ENCODE measurements at places on chromosomes 3 and 15.
A peak's percentile ranks its signal among the peaks of the same experiment; 100 is the strongest.

- no peak for DNase-seq
These were observed 149.5 kb downstream of the SV2B start for GRCh38 chr15:91249591-91249990.

DNA sequence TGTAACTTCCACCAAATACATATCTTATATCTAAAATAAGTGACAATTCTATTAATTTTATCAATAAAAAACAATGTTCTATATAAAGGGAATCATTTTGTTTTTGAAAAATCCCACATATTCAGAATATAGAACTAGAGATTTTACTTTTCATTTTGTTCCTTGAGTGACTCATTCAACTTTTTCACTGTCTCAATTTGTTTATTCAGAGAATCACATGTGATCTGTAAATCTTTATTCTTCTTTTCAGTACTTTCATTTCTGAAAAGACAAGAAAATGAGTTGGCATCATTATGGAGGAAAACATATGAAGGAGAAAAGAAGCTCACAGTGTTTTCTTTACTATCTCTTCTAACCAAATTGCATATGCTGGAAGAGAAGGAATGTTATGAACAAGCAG lies 35.0 kb downstream of the CIP2A start:
- no peak for DNase-seq

DNA sequence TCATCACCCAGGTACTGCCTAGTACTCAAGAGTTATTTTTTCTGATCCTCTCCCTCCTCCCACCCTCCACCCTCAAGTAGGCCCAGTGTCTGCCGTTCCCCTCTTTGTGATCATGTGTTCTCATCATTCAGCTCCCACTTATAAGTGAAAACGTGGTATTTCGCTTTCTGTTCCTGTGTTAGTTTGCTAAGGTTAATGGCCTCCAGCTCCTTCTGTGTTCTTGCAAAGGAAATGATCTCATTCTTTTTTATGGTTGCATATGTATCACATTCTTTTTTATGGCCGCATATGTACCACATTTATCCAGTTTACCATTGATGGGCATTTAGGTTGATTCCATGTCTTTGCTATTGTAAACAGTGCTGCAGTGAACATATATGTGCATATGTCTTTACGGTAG lies 8.2 kb upstream of the GANC start:
- no peak for DNase-seq

GRCh38 chr3:67113802-67114407 lies 115.8 kb downstream of the KBTBD8 start:
- DNase-seq = peak; percentile 85

GRCh38 chr3:10780922-10781321 lies 35.1 kb upstream of the SLC6A11 start:
- no peak for DNase-seq

DNA sequence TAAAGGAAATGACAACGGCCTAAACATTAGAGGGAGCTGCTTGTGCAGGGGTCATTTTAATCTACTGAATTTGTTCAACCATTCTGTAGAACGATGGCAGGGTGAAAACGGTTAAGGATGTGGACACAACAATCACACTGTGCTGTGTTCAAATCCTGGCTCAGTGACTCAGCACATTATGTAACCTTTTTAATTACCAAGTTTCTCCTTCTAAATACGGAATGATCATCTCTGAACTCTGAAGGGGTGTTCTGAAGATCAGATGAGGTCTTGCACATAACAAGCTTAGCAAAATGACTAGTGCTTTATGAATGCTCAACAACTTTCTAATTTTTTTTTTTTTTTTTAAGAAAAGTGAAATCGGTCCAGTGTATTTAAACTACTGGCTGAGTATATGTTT lies 592.8 kb downstream of the FOXP1 start:
- peak; percentile 65 for DNase-seq

DNA sequence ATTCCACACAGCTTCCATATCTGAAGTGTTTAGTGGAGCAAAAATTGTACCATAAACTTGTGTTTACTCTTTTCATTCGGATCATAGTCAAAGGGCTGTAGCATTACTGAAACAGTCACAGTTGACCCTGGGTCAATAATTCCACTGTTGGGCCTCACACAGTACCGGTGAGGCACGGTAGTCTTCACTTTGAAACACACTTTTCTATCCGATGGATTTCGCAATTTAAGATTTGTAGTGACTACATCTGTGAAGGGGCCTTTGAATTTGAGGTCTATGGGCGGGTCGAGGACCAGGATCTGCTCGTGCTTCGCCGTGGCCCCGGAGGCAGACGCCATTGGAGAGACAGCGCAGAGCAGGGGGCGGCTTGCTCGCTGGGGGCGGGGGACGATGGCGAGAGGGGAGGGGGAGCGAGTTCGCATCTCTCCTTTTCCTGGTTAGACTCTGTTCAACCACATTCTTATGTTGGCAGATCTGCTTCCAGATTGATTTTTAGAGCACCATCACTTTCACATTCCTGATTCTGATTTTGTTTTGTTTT lies 19.8 kb downstream of the RLBP1 start:
- DNase-seq = no peak

- DNase-seq = peak; percentile 9
These were observed 904 bp upstream of the MCTP2 start for GRCh38 chr15:94230431-94230882.

- peak; percentile 97 for DNase-seq
These were observed 61.4 kb downstream of the UMPS start for GRCh38 chr3:124791639-124792151.

GRCh38 chr15:68402432-68403160 lies 29.4 kb downstream of the ITGA11 start:
- no peak for DNase-seq

DNA sequence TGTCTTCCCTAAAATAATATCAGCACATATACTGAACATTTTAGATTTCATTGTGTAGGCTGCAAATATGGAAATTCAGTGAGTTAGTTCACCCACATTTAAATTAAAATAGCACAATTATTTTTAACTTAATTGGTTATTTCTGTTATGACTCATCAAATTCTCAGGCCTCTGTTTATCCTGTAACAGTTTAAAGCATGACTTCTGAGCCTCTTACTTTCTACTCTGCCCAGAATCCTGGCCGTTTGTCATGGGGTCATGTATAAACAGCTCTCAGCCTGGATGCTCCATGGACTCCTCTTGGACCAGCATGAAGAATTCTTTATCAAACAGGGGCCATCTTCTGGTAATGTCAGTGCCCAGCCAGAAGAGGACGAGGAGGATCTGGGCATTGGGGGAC lies 12.2 kb downstream of the TUBGCP4 start:
- DNase-seq = peak; percentile 6

DNA sequence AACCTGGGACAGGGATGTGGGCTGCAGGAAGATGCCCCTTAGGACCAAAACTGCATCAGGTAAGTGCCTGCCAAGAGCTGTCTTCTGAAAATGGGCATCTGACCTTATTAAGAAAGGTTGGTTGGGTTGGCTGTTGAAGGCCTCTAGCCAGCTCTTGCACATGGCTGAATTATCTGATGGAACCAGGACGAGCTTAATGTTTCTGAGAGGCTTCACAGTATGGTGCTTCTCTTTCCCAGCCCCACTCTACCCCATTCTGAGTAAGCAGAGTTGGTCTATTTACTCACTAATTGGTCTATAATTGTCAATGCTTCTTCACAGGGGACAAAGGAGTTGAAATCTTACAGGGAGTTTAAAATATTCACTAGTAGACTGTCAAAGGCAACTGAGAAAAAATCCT lies 48.4 kb downstream of the DTWD1 start:
- DNase-seq = no peak

GRCh38 chr3:176776622-176777175 lies 420.6 kb downstream of the TBL1XR1 start:
- no peak for DNase-seq

- DNase-seq = no peak
These were observed 120.6 kb downstream of the PPM1L start for GRCh38 chr3:160876643-160877042.

GRCh38 chr3:1726741-1727140 lies 371.9 kb upstream of the CNTN4 start:
- DNase-seq = no peak

- peak; percentile 65 for DNase-seq
These were observed 230.3 kb downstream of the SCAPER start for GRCh38 chr15:76674883-76675282.

- DNase-seq = no peak
These were observed 71.5 kb upstream of the BFSP2 start for GRCh38 chr3:133328373-133328772.

DNA sequence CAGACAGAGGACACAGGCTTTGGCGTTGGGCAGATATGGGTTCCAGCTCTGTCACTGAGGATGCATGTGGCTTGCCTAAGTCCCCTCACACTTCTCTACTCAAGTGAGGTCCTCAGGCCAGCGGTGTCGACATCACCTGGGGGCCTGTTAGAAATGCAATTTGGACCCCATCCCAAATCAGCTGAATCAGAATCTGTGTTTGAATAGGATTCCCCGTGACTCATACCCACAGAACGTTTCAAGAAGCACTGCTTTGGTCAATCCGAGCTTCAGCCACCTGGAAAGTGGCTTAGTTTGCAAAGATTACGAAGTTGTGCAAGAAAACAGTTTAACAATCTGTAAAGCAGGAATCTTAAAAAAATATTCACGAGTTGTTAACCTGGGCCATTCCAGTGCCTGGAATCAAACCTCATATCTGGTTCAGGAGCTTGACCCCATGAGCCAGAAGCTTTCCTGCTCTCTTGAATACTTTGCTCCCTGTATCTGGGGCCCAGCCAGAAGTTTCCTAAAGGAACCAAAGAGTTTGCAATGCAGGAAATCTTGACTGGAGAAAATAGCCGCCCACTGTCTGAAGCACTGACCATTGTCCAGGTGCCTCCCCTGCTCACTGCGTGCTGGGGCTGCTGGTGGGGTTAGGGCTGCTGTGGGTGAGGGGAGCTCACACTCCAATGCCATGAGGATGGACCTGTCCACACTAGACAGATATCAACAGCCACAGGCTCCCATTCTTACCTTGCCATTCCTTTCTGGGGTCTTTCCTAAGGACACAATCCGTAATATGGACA lies 208.5 kb upstream of the LINGO1 start:
- DNase-seq = peak; percentile 73

- DNase-seq = peak; percentile 62
These were observed 246.2 kb upstream of the CHRM5 start for GRCh38 chr15:33722005-33722672.

DNA sequence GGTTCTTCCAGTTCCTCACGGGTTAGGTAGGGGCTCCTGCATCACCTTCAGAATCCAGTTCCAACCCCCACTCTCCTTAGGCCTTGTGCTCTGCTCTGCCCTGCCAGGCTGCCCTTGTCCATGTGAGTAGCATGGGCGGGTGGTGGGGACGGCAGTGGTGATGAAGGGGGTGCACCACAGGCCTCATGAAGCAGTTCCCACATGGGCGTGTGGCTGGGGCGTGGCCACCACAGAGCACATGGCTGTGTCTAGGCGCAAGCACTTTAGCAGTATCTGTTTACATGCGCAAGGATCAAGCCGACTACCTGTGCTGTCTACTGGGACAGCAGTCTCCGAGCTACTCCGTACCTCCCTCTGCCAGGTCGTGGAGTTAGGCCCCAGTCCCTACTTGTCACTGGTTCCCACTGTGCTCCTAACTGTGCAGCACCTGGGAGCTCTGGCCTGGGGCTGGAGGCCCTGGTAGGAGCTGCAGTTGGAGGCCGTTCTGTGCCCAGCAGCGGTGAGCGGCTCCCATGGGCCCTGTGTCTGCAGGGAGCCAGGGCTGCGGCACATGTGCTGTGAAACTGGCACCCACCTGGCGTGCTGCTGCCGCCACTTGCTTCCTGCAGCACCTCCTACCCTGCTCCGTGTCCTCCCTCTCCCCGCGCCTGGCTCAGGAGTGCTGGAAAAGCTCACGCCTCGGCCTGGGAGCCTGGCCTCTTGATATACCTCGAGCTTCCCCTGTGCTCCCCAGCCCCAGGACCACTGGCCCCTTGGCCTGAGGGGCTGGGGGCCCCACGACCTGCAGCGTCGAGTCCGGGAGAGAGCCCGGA lies 53.5 kb downstream of the PLXNA1 start:
- no peak for DNase-seq

DNA sequence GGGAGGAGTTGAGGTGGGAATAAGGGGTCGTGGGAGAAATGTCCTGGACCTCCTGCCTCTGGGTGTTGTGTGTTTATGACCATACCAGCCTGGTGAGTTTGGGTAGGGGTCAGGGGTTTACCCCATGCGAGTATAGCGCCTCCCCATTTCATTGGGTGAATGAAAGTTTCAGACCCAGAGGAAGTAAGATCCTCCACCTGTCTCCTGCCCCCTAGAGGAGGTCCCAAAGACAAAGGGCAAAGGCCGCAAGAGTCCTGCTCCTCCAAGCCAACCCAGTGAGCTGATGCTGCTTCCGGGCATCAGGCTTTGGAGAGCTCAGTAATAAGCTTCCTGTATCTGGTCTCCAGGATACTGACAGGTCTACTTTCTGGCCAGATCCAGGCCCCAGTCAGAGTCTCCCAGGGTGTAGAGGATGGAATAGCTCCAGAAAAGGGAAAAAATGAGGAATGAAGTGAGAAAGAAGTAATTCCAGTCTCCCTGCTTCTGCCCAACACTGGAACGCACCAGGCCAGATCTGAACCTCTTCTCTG lies 6.4 kb upstream of the TBC1D21 start:
- no peak for DNase-seq

DNA sequence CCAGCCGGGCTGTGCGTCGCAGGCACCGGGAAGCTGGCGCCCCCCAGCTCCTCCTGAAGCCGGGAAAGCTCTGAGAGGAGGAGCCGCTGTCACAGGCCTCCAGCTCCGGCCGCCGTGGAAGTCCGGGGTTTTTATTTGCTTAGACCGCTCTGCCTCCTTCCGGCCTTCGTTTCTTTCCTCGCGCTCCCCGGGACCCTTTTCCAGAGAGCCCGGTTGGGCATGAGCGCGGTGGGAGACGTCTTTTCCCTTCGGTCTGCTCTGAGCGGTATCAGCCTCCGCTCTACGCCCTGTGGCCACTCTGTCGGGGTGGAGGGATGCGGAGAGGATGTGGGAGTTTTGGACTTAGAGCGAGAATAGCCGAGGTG lies 559 bp downstream of the SENP5 start:
- DNase-seq = peak; percentile 16

DNA sequence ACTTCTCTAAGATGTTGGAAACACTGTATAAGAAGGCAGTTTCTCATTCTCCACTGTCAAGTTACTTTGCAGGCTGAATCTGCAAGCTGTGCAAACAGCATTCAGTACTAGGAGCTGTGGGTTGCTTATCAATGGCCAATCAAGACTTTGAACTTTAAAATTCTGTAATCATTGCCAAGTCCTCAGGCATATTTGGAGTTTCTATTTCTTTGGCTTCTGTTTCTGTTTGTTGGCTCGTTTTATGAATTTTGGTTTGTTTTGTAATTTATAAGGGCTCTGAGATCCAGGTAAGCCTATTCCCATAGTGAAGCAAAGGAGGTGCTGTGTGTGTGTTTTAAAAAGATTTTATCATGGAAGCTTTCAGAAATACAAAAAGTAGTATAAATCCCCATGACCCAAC lies 32.1 kb downstream of the TLNRD1 start:
- DNase-seq = no peak

- DNase-seq = peak; percentile 72
These were observed 13.6 kb upstream of the SMCO1 start for GRCh38 chr3:196528639-196529233.

GRCh38 chr3:123431658-123432324 lies 17.1 kb downstream of the ADCY5 start:
- no peak for DNase-seq

- DNase-seq = no peak
These were observed 9.5 kb upstream of the CCDC66 start for GRCh38 chr3:56547486-56547885.

GRCh38 chr15:82081914-82082762 lies 36.3 kb upstream of the MEX3B start:
- DNase-seq = peak; percentile 94
